ENCODE measurements at places on chromosomes 11 and 22.

GRCh38 chr11:17188675-17189074 is 19.1 kb downstream of the PIK3C2A start:
- DNase-seq: no peak

DNA sequence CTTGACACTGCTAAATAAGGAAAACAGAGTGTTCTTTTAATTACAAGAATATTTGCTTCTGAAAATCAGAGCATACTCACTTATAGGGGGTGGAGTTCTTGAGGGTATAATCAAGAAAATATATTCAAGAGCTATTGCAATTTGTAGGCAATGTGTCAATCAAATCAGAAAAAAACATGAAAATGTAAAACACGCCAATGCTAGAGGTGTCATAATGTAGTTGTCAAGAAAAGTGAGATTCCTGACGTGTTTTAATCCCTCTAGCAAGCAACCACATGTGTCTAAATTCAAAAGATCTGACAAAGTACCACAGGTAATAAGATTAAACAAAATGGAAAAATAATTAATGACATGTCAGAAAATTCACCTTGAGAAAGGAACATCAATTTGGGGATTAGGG is 1440.7 kb upstream of the RAG2 start:
- DNase-seq: no peak

GRCh38 chr11:9950462-9950861 is 286.6 kb downstream of the SWAP70 start:
- no peak for DNase-seq

DNA sequence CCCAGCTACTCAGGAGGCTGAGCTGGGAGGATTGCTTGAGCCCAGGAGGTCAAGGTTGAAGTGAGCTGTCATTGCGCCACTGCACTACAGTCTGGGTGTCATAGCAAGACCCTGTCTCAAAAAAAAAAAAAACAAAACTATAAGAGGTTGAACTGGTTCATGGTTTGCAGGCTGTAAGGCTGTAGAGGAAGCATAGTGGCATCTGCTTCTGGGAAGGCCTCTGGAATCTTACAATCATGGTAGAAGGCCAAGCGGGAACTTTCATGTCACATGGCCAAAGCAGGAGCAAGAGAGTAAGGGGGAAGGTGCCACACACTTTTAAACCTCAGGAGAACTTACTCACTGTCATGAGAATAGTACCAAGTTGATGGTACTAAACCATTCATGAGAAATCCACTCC is 109.6 kb downstream of the SWAP70 start:
- no peak for DNase-seq

DNA sequence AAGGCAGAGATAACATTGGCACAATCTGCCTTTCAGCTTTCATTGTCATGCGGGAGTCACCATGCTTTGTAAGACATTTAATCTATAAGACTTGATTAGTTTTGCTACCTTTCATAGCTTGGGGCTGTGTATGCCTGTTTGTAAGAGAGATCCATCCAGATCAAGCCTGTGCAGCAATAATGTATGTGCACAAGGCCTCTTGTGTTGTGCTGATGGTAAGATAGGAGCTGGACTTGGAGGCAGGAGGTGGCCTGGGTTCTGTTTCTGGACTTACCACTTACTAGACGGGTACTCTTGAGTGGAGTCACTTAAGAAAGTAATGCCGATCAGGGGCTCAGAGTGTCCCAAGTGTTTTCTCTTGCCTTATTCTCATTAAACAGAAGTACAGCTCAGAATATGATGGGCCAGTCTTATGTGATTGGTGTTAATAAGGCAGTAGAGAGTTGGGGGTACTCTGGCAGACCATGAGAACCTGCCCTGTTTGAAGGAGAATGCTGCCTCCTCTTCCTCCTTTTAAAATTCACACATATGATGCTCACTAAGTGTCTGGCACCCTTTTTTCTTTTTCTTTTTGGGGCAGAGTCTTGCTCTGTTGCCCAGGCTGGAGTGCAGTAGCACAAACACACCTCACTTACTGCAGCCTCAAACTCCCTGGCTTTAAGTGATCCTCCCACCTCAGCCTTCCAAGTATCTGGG is 30.9 kb downstream of the PTPRJ start:
- no peak for DNase-seq

- DNase-seq: no peak
These were observed 101.4 kb downstream of the FDX1 start for GRCh38 chr11:110530900-110531741.

All from naive thymus-derived CD4-positive, alpha-beta T cell (primary cell).